ENCODE measurements at places on chromosomes 5 and 9.

GRCh38 chr5:19584131-19584530 is 403.9 kb downstream of the CDH18 start:
- DNase-seq, result no peak

GRCh38 chr5:135020111-135020895 is 13.7 kb downstream of the PITX1 start:
- DNase-seq, result no peak

- no peak for DNase-seq
Observed at GRCh38 chr5:176534640-176535039, 2.6 kb downstream of the RNF44 start.

- DNase-seq, result no peak
Observed at GRCh38 chr9:89746385-89747116, 141.7 kb downstream of the GADD45G start.

DNA sequence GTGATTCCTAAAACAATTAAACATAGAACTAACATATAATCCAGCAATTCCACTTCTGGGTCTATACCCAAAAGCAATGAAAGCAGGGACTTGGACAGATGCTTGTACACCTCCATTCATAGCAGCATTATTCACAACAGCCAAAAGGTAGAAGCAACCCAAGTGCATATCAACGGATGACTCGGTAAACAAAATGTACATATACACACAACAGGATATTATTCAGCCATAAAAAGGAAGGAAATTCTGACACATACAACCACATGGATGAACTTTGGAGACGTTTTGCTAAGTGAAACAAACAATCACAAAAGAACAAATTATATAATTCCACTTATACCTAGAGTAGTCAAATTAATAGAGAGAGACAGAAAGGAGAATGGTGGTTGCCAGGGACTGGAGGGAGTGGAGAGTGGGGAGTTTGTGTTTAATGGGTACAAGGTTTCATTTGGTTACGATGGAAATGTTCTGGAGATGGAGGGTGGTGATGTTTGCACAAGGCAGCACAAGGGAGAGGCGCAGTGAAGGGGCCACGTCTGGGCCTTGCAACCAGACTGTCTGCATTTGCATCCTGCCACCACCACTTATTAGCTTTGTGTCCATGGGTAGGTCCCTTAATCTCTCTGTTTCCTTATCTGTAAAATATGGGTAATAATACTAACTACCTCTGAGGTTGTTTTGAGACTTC is 36.3 kb upstream of the RLN1 start:
- DNase-seq, result no peak

DNA sequence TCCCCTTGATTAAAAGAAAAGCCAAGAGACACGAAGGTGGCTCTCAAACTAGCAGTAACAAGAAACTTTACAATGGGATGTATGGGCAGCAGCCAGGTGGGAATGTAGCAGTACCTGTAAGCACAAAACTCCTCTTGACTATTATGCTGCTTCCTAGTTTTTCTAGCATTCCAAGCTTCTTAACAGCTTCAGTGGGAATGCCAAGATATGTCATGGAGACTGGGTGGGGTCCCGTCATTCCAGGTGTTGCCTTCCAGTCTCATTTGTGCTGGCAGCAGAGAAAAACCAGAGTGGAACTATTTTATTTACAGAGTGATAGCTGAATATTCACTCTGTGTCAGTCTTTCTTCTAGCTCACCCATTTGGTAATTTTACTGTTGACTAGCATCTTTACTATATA is 236.6 kb downstream of the ARL15 start:
- DNase-seq, result no peak

Measured in GM12864 (cell line).